ENCODE measurements at places on chromosomes 1 and 21. TPM values are rescaled to one million over a fixed set of nuclear protein-coding genes. Genes with fewer than 3 reads are reported as not detected.

- DNase-seq: peak; percentile 41
These were observed 182.6 kb upstream of the EDN2 start for GRCh38 chr1:41666981-41667631.

DNA sequence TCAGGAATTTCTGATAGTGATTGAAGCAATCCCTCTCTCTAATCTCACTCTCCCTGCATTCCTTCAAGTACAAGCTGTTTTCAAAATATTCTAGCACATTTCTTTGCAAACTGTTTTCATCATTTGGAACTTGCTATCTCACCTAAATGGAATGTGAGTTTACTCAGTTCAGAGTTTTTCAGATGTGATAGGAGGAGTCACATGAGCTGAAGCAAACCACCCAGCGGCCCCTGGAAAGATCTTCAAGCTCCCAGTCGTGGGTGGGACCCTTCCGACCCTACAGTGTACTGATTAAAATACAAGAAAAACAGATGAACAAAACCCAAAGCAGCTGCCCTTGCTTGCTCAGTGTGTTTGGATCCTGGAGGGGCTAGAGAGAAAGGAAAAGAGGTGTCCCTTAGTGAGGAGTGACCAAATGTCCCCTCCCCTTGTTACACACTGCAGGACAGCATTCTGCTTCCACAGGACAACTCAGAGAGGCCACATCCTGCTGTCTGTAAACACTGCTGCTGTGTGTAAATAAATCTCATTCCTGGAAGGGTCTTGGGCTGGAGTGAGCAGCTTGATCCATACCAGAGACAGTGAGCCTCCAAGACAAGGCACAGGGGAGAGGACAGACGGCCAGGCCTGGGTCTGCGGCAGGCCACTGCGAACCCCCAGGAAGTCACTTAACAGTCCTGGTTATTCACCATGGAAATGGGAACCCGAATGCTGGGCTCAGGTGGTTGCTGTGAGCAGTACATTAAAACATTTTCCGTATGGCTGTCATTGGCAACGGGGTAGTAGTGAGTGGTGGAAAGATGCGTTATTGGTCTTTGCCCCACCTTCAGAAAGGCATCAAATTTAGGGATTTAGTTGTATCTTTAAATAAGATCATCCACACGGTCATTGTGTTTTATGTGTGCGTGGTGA lies 229.2 kb downstream of the RHOU start:
- DNase-seq: no peak

DNA sequence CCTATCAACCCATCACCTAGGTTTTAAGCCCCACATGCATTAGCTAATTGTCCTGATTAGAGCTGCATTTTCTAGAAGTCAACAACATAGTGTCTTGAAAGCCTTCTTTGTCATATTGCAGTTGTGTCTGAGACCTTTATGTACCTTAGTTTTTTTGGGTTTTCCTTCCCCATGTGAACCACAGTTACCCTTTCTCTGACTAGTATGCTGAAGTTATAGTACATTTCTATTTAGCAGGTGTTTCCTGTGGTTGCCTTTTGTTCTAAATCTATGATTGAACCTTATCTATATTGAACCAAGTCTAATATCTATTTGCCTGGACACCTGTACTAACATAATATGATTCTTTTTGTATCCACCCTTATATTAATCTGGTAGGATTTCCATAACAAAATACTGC lies 135.6 kb downstream of the ST6GALNAC3 start:
- no peak for DNase-seq

DNA sequence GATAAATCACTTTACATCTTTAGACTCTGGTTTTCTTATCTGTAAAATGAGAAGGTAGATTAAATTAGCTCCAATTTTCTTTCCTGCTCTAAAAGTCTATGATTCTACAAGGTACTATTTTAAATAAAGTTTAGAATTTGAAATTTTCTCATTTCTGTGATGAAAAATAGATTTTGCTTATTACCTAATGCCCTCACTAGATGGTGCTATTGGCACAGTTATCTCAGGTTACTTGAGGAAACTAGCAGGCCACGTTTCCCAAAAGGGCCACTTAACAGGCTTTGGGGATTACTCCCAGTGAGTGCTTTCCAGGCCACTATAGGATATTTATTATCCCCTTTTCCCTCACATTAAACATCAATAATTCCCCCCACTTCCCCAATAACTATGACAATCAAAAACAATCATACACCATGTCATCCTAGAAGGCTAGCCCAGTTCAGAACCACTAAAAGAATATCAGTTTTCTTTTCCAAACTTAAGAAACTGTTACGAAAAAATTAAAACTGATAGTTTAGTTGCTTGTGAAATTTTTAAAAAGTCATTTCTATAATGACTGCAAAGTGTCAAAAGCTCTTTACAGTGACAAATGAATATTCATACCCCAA lies 30.6 kb downstream of the OMA1 start:
- DNase-seq: peak; percentile 55

- DNase-seq: no peak
These were observed 33.7 kb downstream of the PTGFRN start for GRCh38 chr1:116943438-116943837.

- DNase-seq: peak; percentile 53
These were observed 1.0 kb downstream of the MARCKSL1 start for GRCh38 chr1:32334864-32335534.

GRCh38 chr1:8026153-8026975 lies at the start of gene ERRFI1:
ERRFI1 (minus strand) TSS chr1:8026309; CDS start chr1:8015619, 10,690 bp downstream.
- peak; percentile 96 for DNase-seq

DNA sequence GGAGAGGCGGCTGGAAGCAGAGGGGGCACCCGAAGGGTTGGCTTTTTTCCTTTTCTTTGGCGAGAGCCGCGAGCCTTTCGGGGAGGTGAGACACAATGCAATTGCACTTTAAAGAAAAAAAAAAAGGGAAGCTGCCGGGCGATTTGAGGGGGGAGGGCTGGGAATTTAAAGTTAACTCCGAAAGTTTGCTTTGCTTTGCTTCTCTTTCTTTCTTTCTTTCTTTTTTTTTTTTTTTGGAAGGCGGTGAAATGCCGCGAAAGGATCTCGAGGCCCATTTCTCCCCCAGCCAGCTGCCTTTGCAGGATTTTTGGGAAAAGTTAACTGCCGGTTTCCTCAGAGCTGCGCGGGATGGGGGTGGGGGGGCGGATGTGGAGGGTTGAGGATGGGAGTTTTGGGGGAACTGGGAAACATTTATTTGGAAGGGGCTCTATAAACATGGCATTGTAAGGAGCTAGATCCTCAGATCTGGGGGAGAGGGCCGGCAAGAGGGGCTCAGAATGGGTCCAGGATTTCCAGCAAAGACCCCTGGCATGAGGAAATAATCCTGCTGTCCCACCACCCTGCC lies 997 bp downstream of the ZNF362 start:
- DNase-seq: peak; percentile 28

DNA sequence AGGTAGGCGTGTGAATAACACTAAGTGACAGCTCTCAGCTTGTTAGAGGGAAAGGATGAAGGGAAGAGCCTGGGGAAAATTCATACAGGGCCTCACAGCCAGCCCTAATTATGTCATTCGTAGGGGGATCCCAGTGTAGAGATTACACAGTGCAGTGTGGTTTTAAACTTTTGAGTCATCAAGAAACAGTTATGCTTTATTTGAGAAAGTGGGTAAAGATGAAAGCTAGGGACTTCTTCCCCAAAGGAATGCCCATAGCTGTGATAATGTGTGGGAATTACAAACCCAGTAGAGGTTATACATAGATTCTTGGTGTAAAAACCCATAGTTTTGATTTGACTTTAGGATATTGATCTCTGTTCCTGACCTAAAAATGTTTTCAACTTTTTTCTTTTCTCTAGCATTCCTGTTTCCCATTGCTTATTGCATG lies 1.9 kb downstream of the TTF2 start:
- DNase-seq: no peak

DNA sequence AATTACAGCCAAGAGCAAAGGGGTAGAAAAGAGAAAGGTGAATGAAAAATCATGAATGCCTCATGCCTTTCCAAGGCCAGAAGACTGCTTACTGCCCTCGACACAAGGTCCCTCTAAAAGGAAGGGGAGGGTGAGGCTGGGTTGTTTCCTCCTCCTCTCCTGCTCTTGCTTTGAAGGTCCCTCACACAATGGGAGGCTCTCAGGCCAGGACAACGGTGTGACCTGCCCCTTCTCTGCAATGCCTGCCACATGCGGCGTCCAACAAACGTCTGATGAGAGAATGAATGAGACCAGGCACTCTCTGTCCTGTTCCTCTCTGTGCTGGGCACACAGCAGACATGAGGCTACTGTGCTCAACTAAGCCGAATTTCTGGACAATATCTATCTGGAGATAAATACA lies 51.3 kb downstream of the SSBP3 start:
- DNase-seq: no peak

DNA sequence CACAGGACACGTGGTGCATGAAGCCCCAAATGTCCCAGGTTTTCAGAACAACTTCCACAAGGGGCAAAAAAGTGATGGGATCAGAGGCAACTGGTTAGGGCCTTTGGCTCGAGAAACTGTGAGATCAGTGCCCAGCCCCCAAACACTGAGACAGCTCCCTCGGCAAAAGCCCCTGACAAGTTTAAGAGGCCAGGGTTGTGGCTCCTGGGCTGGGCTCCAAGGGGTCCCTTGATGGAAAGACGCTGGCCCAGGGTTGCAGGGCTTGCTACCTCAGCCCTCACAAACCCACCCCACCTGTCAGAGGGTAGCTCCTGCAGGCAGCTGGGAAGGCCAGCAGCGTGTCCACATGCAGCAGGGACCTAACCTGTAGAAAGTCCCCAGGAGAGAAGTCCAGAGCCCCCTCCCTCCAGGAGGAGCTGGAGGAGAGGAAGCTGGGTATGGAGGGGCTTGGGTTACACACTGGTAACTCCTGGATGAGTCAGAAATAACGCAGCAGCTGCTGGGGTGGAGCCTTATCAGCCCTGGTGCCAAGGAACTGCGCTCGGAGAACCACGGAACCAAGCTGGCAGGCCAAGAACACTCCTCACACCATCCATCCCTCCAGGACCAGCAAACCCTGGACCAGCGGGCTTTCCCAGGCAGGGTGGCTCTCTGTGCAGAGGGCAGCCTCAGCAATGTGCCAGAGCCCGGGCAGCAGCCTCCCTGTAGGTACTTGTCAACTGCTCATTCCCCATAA lies 37.5 kb downstream of the CTNNBIP1 start:
- DNase-seq: peak; percentile 46

DNA sequence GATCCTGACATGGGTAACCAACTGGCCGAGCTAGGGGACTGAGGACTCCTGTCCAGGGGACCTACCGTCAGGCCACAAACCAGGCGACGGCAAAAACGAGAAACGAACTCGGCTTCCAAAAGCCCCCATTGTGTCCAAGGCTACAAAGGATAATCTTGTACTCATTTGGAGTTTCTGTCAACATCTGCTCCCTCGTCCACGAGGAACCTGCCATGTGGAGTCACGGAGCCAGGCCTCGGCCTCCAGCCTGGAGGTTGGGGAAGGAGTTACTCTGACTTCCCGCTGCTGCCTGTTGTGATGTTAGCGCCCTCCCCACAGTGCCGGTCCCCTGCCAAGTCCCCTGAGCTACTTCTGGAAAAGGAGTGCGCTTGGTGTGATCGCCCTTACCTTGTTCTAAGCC lies 7.3 kb downstream of the KRTAP10-1 start:
- no peak for DNase-seq

- no peak for DNase-seq
These were observed 1.2 kb upstream of the UBAP2L start for GRCh38 chr1:154219541-154219940.

DNA sequence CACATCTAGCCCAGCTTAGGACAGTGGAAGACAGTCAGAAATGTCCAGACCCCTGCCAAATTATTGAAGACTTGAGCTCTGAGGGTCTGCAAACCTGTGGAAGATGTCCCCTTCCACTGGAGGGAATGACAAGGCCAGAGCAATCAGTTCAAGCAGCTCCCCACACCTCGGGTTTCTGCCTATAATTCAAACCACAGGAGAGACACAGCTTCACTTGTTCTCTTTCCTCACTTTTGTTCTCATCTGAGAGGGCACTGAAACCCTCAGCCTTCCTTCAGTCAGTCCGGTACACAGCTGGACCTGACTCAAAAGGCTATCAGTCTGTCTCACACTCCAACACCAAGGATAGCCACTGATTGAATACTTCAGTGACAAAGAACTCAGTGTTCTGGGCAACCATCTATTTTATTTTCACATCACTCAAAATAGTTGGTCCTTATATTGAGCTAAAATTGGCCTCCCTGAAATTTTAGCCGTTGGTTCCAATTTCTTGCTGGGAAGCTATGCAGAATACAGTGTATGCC lies 70.1 kb downstream of the TENT5C start:
- no peak for DNase-seq

GRCh38 chr21:15250384-15250783 lies 185.6 kb upstream of the NRIP1 start:
- DNase-seq: no peak

- DNase-seq: no peak
These were observed 24.6 kb downstream of the SORT1 start for GRCh38 chr1:109373126-109373525.

DNA sequence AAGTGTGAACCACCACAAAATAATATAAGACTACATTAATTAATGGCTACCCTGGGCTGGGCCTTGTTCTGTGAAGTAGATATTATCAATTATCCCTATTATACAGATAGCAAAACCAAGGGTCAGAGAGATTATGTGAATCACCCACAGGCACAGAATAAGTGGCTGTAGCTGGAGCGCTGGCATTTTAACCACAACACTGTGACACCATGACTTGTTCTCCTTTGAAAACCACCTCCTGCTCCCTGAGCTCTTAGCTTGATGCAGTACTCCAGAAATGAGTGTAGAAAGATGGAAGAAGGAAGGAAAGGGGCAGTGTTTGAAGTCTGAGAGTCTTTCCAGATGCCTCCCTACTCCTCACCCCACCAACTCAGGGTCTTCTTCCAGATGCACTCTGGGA lies 29.5 kb upstream of the JUN start:
- no peak for DNase-seq

DNA sequence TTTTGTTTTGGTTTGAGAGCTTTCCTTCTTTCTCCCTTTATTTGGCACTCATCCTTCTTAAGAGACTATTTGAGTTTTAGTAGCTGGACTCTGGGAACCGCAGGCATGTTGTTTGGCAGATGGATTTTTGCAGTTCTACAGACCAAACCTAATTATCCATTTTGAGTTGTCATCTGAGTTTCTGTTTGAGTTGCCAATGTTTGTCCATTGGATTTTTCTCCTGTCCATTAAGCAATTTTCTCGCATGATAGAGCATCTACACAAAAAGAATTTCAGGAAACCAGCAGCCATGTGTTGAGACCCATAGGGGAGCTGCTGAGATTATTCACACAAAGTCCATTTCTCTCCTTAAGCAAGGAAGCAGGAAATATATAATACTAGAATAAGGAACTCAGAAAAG lies 17.2 kb upstream of the CXADR start:
- DNase-seq: peak; percentile 67

GRCh38 chr1:169128562-169128961 lies 22.1 kb downstream of the ATP1B1 start:
- no peak for DNase-seq

Gene U2AF1
- total RNA-seq: 49.2 TPM

Gene PEX19
- 42.1 TPM for total RNA-seq

Gene FBXO28
- 42.8 TPM for total RNA-seq

Gene BATF3
- 0.91 TPM for total RNA-seq

Gene OXCT2
- total RNA-seq: 1.00 TPM

Gene ALG14
- 3.2 TPM for total RNA-seq

Gene SDF4
- total RNA-seq: 22.1 TPM

Gene SLC6A17
- total RNA-seq: 11.5 TPM

Gene AADACL4
- total RNA-seq: not detected
